ENCODE measurements at places on chromosomes 7 and 10.

GRCh38 chr7:102891693-102892261 is 21.0 kb upstream of the LRRC17 start:
- DNase-seq: no peak

DNA sequence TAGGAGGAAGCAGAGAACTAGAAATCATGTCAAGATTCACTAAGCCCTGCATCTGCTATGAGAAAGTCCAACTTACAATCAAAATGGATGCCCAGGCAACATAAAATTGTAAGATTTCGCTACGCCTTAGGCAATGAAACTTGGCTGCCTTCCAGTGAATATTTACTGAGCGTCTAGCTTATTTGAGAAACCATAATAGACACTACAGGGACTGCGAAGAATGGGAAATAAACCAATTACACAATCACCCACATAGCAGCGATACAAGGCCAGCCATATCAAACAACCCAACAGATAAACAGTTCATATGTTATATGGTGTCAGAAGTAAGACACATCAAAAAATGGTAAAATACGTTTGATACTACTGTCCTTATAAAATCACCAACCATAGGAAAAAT is 545.0 kb upstream of the C7orf33 start:
- no peak for DNase-seq

GRCh38 chr7:127941476-127942210 is 89.6 kb downstream of the LRRC4 start:
- DNase-seq: no peak

- DNase-seq: no peak
Observed at GRCh38 chr10:76168437-76168836, 737.0 kb downstream of the LRMDA start.

- DNase-seq: no peak
Observed at GRCh38 chr10:112832361-112832878, 117.6 kb upstream of the TCF7L2 start.

GRCh38 chr7:74199551-74200355 is 10.1 kb upstream of the LAT2 start:
- DNase-seq: no peak

All from T-helper 17 cell (primary cell).